ENCODE measurements at places on chromosomes 1 and 21. TPM values are rescaled to one million over a fixed set of nuclear protein-coding genes. Genes with fewer than 3 reads are reported as not detected.

- DNase-seq = peak; percentile 5
These were observed 932 bp downstream of the MAP10 start for GRCh38 chr1:232806186-232806510.

The SPATA21 gene
- not detected for total RNA-seq

DNA sequence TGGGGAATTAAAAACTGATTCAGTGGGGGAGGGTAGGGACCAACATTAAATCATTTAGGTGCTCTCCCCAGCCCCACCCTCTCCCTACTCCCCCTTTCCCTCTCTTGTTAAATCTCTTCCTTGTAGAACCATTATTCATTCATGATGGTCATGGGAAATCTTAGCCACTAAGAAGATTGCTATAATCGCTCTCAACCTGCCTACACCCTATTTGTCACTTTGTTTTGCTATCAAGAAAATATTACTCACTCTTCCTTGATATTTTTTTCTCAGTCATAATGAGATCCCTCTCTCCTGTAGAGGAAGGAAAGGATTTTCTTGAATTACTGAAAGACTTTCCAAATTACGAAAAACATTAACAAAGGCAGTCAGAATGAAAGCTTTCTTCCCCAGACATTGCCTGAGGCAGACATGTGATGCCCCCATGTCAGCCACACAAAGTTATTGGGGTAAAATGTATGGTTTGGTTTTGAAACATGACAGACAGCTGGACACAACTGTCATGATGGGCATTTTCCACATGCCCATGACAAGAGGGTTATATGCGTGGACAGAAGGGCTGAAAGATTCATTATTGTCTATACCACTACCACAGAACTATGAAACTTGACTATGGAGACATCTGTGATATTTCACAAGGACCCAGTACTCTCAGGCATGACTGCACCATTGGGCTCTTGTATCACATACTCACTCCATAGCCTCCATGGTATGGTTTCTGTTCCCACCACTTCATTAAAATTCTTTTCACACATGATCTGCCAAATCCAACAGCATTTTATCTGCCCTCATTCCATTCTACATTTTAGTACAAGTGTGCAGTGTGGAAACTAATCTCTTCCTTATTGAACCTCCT is 420.1 kb downstream of the DISC1 start:
- no peak for DNase-seq

GRCh38 chr1:67869233-67869632 is 36.0 kb upstream of the GNG12 start:
- DNase-seq = no peak

DNA sequence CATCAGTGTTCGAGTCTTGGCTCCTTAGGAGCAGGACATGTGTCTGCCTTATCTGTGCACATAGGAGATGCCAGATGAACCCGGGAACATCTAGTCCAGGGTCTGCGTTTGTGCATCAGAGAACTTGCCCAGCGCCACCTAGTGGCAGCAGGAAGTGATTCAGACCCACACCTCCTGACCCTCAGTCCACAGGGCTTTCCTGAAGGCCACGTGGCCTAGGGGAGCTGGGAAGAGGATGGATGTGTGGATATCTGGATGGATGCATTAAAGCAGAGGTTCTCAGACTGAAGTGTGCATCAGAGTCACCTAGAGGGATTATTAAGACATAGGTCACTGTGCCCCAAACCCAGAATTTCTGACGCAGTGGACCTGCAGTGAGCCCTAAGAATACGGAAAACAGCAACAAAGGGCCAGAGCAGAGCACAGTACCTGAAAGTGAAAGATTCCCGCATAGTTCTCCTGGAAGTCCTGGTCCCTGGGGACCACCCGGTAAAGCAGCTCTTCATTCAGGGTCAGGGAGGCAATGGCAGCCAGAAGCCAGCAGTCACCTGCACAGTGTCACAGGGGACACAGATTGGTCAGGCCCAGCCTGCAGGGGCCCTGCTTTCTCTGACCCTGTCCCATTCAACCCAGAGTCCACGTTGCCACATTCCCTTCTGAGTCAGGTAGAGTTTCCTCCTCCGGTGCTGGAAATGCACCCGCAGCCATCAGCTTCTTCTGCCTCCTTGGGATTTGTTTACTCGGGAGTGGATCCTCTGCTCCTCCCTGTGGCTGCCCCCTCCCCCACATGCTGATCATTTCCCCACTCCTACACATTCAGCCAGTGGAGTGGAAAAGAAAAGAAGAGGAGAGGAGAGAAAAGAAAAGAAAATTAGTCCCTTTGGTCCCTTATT is 37.0 kb downstream of the CAPN8 start:
- peak; percentile 31 for DNase-seq

DNA sequence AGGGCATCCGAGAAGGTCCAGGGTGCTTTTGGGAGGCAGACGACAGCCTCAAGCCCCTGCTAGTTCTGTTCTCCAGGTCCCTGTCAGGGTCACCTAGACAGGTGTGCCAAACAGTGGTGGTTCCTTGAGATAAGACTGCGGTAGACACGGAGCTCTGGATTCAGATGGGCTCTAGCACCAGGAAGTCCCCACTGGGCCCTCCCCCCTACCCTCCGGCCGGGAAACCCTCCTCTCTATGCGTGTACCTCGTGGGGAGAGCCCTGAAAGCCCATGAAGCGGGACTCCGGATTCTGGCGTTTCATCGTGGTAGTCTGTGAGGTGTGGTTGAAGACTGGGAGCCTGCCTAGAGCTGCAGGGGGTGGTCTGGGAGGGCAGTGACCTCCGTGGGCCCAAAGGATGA is 2.1 kb upstream of the KCNA2 start:
- DNase-seq = no peak

Data from hematopoietic multipotent progenitor cell (in vitro differentiated cells).